ENCODE measurements at places on chromosomes 11 and 22.

GRCh38 chr11:78699609-78700135 is 125.0 kb upstream of the NARS2 start:
- no peak for DNase-seq

- no peak for DNase-seq
These were observed 24.4 kb downstream of the RTN4R start for GRCh38 chr22:20243537-20244249.

- DNase-seq: no peak
These were observed 775.0 kb upstream of the LRRC4C start for GRCh38 chr11:42234451-42234951.

GRCh38 chr11:62553080-62553838 is 6.7 kb upstream of the AHNAK start:
- no peak for DNase-seq

DNA sequence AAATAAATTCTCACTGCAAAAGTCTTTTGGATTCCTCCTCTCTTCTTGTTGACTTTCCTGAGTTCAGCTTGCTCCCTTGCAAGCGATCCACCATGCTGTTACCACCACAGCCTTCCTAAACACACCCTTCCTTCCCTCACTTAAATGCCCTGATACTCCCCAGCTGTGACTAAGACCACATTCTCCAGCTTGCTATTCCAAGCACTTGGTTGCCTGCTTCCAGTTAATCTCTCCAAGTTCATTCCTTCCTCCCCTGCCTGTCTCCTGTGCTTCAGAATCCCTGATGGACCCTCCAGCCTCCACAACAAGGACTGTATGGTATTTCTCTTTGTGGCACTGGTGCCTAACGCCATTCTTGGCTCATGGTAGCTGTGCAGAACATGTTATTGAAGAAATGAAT is 603.9 kb upstream of the CADM1 start:
- DNase-seq: no peak

- DNase-seq: no peak
These were observed 548 bp downstream of the FDXACB1 start for GRCh38 chr11:111878385-111878848.

DNA sequence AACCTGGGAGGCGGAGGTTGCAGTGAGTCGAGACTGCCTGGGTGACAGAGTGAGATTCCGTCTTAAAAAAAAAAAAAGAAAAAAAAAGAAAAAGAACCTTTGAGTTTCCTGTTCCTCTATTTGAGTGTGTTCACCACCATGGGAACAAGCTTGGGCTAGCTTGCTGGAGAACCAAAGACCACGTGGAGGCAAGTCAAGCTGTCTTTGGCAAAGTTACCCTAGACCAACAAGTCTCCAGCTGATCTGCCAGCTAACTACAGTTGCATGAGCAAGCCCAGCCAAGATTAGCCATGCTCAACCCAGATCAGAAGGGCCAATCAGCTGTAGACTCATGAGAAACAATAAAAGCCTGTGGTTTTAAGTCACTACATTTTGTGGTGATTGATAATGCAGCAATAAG is 29.7 kb downstream of the SLN start:
- no peak for DNase-seq

GRCh38 chr11:119085437-119085847 is 761 bp downstream of the HMBS start:
- DNase-seq: no peak

GRCh38 chr11:65781962-65782815 is 1.4 kb upstream of the AP5B1 start:
- DNase-seq: no peak

- DNase-seq: no peak
These were observed 14.9 kb upstream of the PRG2 start for GRCh38 chr11:57405271-57405860.

Measured in activated CD4-positive, alpha-beta T cell treated with anti-CD3 and anti-CD28 coated beads for 24 hours (primary cell).